Left ventricle myocardium inferior (tissue), 1 donor: ENCODE measurements at places on chromosomes 3 and 15.
A peak's percentile ranks its signal among the peaks of the same experiment; 100 is the strongest.

GRCh38 chr3:41612853-41613252 lies 349.1 kb downstream of the ULK4 start:
- DNase-seq, result no peak

DNA sequence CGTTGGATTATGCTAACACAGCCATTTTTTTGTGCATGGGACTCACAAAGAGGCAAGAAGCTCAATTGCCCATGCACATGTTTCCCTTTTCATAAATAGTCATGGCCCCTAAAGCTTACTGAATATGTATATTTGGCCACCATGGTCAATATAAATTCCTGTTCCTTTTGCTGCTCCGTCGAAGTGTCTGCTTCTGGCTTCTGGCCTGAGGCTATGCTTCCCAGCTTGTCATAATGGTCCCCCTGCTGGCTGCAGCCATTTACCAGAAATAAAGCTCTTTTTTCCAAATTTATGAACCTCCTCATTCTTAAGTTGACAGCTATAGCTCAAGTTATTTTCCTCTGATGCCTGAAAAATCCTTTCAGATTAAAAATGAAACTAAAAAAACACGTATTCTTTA lies 602.1 kb downstream of the VGLL3 start:
- DNase-seq, result no peak

DNA sequence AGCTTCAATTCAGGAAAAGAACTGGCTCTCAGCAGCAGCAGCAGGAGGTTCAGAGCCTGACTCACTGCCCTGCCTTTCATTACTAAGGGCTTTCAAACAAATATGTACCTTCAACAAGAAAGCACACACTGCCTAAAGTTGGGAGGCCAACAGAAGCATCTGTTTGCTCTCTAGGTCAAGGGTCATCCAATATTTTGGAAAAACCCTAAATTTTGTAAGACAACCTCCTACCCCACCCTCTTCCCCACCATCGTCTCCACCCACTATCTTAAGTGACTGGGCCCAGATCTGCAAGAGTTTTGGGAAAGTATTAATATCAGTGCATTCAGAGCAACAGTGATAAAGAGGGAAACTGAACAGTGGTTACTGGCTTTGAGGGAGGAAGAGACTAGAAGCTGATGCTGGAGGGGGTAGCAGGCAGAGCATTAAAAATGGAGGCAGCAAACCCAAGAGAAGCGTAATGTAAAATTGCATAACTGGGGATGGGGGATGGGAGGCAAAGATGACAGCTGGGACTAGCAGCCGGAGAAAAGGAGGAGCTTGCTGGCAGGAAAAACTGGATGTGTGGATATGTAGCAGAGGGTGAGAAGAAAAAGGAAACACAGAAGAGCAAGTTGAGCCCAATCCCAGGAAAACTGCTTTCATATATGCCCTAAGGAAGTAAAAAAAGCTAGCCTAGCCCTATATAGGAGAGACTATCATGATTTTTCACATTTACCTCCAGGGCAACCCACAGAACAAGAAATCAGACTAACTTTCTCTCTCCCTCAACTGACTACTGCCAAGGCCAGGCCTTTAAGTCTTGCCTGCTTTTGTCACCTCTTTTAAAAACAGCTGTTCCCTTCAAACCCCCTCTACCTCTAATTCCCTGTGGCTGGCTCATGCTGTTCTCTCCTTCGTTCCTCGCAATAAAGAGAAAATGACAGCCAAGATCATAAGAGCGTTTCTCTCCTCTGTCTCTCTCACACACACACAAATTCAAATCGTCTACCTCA lies 31.4 kb downstream of the NPTN start:
- peak; percentile 23 for DNase-seq

DNA sequence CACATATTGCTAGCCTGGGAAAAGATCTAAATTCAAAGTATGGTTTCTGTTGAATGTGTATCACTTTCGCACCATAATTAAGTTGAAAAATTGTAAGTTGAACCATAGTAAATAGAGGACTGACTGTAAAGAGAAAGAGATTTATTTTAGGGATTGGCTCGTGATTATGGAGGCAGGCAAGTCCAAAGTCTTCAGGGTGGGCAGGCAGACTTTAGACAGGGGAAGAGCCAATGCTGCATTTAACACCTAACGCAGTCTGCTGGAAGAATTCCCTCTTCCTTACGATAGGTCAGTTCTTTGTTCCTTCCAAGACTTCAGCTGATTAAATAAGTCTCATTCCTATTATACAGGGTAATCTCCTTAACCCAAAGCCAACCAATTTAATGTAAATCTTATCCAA lies 15.8 kb downstream of the C3orf85 start:
- DNase-seq, result no peak

GRCh38 chr3:107241217-107241616 lies 136.0 kb upstream of the CCDC54 start:
- peak; percentile 24 for DNase-seq

DNA sequence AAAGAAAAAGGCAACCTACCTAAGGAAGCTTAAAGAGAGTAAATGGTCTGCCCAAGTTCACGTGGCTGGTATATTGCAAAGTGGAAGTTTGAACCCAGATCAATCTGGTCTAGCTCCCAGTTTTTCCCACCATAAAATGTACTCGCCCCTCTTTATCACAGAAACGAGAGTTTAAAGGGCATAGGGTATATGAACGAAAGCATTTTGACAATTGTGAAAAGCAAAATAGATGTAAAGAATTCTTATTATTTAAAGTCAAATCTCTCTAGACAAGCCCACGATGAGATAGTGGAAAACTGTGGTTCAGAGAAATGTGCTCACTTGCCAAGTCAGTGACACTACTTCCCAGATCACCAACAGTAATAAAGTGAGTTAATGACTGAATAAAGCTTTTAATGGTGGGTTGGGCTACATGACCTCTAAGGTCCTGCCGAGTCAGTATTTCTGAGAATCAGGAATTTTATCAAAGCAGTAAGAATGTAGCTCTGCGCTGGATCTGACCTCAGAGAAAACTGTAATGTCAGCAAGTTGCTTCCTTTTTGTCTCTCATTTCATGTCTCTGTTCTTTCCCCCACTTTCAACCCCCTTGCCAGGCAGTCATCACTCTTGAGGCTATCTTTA lies 23.3 kb upstream of the NEO1 start:
- DNase-seq, result no peak

DNA sequence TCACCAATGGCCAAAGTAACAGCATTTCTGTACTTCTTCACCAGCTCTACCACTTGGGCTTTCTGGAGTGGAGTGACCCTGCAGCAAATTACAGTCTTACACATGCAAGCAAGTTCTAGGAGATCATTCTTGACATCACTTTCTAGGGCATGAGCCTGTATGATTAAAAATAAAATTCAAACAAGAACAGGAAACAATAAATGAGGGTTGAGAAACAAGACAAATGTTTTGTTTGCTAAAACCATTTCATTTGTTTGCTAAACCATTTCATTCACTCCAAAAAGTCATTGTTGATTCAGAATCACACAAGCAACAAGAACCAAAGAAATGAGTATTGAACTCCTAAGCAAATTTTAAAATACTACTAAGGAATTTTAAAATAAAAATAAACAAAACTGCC lies 220.9 kb downstream of the ATP8B4 start:
- no peak for DNase-seq

DNA sequence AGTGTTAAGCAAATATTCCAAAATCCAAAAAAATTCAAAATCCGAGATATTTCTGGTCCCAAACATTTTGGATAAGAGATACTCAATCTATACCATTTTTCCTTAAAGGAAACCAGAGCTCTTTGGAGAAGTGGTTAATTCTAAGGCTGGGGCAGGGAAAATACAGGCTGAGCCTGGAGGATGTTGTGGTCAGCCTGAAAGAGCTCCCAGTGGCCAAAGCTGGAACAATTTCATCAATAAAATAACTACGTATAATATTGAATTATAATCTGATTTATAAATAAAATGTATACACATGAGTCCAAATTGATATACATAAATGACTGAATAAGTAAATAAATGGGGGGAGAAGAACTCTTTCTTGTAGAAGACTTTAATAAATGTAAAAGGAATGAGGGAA lies 24.6 kb downstream of the PPARG start:
- DNase-seq, result no peak

DNA sequence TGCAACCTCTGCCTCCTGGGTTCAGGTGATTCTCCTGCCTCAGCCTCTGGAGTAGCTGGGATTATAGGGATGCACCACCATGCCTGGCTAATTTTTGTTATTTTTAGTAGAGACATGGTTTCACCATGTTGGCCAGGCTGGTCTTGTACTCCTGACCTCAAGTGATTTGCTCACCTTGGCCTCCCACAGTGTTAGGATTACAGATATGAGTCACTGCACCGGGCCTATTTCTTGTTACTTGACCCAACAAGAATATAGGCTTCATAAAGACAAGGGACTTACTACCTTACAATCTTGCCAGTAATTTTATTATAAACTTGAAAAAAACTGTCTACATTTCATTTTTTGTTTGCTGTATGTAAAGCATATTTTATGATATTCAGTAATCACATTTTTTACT lies 21.4 kb upstream of the ZBTB47 start:
- no peak for DNase-seq
